ENCODE measurements at places on chromosomes 4 and X.

- DNase-seq, result no peak
These were observed 166.8 kb upstream of the HCCS start for GRCh38 chrX:10944136-10944885.

DNA sequence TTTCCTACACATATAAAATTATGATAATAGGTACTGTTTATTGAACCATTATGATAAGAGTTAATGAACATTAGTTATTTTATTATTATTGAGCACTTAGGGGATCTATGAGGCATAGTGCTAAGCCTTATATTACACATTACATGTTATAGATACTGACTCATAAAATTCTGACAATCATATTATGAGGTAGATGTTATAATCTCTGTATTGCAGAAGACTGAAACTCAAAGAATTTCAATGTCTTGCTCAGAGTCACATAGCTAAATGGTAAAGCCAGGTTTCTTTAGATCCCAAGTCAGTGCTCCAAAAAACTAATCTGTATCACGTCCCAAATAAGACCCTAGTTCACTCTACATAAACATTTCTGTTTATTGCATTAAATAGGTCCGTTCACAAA lies 207.2 kb upstream of the CNKSR2 start:
- DNase-seq, result no peak

DNA sequence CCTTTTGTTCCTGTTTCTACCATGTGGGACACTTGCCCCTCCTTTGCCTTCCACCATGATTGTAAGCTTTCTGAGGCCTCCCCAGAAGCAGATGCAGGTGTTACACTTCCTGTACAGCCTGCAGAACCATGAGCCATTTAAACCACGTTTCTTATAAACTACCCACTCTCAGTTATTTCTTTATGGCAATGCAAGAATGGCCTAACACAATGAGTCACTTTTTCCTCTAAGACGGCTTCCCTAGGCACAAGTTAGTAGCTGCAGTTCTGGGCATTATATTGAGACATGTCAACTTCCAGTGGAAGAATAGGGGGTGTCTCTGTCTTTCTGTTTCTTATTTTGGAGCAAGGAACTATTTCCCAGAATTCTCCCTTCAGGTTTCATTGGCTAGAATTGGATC lies 32.9 kb upstream of the DIPK2B start:
- no peak for DNase-seq

DNA sequence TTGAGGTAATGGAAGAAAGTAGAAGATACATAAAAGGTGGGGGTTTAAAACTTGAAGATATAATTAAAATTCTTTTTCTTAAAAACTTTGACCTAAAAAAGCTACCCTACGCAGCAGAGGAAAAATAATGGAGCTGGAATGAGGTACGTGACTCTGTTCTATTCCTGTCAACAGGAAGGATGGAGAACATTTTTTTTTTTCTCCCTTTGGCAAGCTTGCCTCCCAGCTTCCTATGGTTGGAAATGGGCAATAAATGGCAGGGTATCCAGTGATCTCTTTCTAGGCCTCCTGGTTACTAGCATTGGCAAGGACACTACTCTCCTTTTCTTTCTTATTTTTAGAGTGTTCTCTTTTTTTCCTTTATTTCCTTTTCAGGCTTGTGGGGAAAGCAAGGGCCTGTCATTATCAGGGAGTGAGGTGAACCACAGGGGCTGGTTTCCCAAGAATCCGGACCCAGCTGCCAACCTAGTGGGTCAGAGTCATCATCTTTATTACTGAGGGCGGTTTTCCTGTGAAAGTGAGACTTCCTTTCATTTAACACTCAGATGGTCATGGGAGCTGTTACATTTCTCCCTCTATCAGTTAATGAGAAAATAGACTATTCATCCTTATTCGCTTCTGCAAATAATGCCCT lies 224.6 kb downstream of the SPRY1 start:
- no peak for DNase-seq

- DNase-seq, result no peak
These were observed 706.5 kb downstream of the FSTL5 start for GRCh38 chr4:161457311-161457710.
